ENCODE measurements at places on chromosomes 7 and 10.

- no peak for DNase-seq
Observed at GRCh38 chr10:106935978-106936451, 228.5 kb downstream of the SORCS1 start.

GRCh38 chr7:9498303-9498702, 1064.9 kb downstream of the NXPH1 start:
- DNase-seq = no peak

DNA sequence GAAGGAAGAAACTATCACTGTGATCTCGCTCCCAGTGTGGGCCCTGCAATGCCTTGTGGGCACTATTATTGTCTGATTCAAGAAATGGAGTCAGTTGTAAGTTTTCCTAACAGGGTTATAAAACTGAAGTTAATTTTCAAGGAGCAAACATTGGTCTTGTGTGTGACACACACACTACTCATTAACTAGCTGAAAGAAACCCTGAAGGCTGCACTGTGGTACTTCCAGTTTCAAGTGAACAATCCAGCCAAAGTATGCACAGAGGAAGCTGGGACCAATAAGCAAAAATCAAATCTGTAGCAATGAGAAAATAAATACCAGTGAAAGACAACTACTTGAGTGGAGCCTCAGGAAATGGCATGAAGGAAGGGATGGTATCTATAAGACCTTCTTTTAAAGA, 506.6 kb upstream of the POT1 start:
- no peak for DNase-seq

- DNase-seq = no peak
Observed at GRCh38 chr7:12434012-12434642, 30.5 kb upstream of the VWDE start.

DNA sequence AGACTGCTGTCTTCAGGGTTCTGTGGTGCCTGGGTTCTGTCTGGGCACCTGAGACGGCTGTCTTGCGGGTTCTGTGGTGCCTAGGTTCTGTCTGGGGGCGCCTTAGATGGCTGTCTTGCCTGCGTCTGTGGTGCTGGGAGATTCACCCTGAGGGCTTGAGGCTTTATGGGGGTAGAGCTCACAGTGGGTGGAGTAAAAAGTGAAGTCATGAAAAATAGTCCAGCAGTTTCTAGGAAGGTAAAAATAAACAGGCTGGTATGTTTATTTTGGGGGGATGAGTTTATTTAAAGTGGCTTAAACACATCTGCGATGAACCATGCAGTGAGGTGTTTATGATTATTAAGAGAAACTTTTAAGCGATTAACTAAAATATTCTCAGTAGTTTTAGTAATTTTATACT, 64.2 kb downstream of the NKX6-2 start:
- DNase-seq = no peak

- DNase-seq = peak; percentile 15
Observed at GRCh38 chr10:60964257-60965235, 20.6 kb upstream of the RHOBTB1 start.

- no peak for DNase-seq
Observed at GRCh38 chr7:142807855-142808460, 37.2 kb downstream of the PRSS2 start.

DNA sequence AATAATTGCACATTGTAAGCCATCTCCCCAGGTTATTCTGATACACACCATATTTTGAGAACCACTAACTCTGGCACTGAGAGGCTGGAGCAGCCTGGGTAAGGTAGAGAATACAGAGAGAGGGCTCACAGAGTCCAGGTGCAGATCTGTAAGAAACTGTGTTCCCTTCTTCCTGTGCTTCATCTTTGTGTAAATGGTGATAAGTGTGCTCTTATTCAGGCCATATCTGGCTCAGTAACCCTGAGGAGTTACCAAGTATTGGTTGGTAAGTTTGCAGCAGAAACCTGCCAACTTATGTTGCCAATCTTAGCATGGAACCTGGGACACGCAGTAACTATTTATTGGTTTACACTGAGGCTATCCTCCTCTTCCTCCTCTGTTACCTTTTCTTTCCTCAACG, 16.2 kb upstream of the ICA1 start:
- no peak for DNase-seq

DNA sequence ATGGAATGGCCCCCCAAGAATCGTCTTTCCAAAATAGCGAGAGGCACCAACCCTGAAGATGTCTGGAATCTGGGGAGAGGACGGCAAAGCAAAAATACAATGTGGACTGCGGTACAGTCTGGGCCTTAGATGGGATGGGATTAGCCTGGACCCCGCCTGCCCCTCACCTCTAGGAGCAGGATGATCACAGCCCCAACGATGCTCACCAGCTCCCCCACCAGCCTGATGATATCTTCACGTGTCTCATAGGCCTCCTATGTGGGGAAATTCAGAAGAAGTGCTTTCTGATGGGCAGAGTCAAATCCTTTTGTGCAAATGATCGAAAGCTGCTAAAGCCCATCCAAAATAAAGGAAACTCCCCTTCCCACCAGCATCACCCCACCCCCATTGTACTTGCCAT, 18.2 kb downstream of the TRPV5 start:
- no peak for DNase-seq

- DNase-seq = no peak
Observed at GRCh38 chr7:155710530-155710929, 66.1 kb downstream of the RBM33 start.

GRCh38 chr7:96887426-96887825, 117.9 kb upstream of the DLX6 start:
- DNase-seq = no peak

DNA sequence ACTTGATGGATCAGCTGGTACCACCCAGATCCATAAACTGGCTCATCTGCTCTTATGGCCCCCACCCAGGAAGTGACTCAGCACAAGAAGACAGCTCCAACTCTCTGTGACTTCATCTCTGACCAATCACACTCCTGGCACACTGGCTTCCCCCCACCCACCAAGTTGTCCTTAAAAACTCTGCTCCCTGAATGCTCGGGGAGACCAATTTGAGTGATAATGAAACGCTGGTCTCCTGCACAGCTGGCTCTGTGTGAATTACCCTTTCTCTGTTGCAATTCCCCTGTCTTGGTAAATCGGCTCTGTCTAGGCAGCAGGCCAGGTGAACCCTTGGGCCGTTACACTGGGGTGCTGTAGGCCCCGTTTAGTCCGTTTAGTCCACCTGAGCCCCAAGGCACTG, 23.4 kb upstream of the BNIP3 start:
- no peak for DNase-seq

DNA sequence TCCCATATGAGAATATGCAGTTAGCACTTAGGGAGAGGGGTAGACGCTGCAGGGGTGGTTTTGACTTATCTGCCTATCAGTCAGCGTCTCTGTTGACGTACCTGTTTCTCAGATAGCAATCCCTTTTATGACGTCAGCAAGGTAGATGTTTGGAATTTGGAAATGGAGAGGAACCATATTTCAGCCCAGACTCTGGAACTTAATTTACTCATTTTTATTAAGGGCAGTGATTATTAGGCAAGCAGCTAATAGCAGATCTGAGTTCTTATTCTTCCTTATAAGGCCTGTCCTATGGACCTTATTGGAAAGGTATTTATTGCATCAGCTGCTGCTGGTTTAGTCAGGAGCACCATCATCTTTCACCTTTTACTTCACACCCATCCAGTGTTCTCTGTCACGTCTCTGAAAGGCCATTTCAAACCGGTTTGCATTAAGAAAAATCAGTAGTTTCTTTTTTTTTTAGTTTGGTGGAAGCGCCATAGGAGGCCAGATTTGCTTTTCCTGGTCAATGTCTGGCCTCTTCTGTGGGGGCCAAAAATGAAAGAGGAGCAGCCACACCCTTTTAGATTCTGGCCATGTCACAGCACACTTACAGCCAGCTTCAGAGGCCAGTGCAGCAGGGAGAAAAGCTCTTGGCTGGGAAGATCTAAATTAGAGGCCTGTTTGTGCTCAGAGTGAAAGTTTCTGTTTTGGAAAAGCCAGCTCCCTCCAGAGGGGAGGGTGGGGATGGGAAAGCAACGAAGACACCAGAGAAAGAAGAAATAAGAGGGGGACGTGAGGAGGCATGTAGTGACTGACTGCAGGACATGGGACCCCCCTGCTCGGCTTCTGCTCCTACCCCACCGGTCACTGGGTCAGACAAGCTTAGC, 146.3 kb downstream of the TCF7L2 start:
- DNase-seq = no peak

DNA sequence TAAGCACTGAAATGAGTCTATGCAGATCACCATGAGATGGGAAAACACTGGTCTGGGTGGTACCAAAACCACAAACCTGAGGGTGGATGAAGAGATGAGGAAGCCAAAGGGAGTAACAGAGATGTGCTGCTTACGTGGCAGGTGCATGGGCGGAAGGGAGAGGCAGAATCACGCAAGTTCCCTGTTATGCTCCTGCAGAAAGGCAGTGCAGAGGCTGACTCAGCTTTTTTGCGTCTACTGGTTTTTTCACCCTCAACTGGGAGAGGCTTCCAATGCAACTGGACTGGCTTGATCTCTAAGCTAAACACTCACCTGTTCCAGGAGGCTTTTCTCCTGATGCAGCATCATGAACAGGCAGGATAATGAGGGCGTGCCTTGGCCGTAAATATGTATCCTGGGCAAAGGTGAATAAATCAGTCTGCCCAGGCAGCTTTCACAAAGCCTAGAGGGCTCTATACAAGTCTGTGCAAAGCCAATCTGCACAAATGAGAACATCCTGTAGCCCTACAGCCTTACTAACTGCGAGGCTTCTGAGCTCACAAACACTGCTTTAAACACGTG, 95.4 kb upstream of the AFAP1L2 start:
- DNase-seq = peak; percentile 41

- no peak for DNase-seq
Observed at GRCh38 chr10:68461032-68461431, 10.7 kb downstream of the DNA2 start.

GRCh38 chr7:68203251-68203650, 1206.6 kb downstream of the TYW1 start:
- DNase-seq = no peak

GRCh38 chr7:19713676-19714075, 4.8 kb upstream of the POLR1F start:
- DNase-seq = peak; percentile 28
